ENCODE measurements at places on chromosomes 16 and 17.

DNA sequence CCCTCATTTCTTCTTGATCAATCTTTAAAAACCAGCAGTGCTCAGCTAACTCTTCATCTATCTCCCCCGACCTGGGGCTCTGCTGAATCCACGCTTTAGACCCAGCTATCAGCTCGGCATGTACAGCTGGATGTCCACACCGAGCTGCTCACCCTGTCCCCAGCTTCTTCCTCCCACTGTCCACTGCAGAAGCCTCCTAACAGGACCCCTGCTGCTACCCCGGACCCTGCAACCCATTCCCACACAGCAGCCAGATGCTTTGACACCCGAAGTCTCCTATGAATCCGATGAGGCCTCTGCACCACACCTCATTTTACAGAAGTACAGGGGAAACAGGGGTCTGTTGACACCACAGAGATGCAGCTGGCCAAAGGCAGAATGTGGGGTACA, 13.8 kb downstream of the GCGR start:
- no peak for DNase-seq

GRCh38 chr16:8373676-8374431, 216.5 kb downstream of the TMEM114 start:
- DNase-seq = no peak

DNA sequence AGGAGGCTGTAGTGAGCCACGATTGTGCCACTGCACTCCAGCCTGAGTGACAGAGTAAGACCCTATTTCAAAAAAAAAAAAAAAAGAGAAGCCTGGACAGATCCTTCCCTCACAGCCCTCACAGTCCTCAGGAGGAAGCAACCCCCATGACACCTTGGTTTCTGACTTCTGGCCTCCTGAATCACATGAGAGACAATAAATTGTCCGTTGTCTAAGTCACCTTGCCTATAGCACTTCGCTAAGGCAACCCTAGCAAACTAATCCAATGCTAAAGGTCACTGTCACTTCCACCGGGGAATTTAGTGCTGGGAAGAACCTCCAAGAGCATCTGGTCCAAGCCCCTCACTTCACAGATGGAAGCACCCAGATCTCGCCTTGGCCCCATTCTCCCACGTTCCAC, 18.9 kb upstream of the SLC39A11 start:
- DNase-seq = no peak

DNA sequence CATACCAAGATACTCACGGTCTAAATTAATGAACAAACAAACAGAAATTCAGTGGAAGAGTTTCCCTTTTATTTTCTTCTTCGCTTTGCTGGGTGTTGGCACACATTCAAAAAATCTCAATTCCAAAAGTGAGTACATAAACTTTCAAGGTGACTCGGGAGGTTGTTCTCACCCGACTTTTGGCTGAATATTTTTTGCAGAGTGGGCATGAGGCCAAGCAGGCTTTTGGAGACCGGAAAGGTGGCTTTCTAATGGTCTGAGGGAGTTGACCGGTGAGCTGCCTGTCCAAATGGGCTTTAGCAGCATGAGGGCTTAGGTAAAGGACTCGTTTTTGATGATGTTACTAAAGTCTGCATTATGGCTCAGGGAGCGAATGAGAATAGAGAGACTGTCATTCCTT, 318.7 kb downstream of the CPPED1 start:
- DNase-seq = no peak

DNA sequence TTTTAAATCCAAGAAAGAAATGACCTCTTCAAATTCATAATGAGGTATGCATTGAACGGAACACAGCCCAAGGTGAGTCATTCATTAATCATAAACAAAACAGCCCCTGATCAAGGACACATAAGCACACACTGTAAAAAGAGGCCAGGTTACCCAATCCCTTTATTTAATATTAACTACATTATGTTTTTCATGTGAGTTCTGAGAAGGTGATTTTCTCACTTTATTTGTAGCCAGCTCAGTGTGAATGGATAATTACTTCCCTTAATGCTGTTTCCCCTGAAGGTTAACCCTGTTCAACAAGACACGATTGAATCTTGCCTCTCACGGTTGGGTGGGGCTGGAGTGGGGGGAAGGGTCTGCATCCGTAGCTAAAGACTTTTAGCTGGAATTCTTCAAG, 257.3 kb upstream of the SALL1 start:
- DNase-seq = no peak

- no peak for DNase-seq
These were observed at the start of gene MT3 for GRCh38 chr16:56589141-56590039. Gene MT3, plus strand, starts transcription at chr16:56589528. Its CDS starts 63 bp downstream, at chr16:56589591.

DNA sequence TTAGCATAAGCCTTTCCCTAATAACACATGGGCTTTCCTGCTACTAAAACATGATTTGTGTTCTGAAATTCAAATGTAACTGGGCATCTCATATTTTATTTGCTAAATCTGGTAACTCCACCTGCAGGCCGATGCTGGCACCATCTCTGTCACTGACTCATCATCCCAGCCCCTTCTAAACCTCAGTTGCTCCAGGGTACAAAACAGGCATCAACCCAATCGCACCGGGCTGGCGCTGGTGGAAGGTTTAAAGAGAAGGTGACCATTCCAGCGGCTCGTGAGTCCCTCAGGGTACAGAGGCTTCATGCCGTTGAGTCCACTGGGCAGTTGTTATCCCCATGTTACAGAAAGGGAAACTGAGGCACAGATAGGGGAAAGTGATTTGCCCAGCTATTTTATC, 27.1 kb downstream of the PPL start:
- DNase-seq = no peak

- DNase-seq = peak; percentile 70
These were observed 27.1 kb downstream of the GNPTG start for GRCh38 chr16:1378804-1379303.

GRCh38 chr16:18062713-18063112, 273.8 kb downstream of the NPIPA8 start:
- DNase-seq = no peak

DNA sequence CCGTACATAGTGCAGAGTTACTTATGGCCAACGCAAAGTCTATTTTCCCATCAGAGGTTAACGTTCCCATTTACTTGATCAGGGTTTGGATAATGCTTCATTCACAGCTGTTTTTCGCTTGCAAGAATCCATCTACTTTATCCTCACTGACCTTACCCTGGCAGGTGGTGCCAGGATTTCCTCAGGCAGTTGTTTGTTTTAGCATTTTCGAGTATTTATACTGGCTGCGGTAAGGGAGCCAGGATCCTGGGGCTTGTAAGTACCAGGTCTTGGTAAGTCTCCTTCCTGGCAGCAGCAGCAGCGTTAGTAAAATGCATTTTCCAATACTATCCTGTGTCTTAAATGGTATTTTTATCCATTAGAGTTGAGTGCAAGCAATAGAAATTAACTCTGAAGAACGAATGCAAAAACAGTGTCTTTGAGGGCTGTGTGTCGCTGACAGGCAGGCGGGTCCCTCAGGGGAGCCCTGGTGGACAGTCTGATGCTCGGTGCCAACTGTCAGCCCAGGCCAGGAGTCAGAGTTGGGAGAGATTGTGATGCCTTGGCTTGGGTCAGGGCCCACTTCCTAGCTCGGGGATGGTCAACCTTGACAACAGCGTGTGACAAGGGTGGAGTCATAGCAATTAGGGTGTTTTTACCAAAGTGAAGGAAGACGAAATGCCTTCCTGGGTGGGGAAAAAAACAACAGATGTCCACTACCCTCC, 92.4 kb upstream of the HSBP1 start:
- no peak for DNase-seq

DNA sequence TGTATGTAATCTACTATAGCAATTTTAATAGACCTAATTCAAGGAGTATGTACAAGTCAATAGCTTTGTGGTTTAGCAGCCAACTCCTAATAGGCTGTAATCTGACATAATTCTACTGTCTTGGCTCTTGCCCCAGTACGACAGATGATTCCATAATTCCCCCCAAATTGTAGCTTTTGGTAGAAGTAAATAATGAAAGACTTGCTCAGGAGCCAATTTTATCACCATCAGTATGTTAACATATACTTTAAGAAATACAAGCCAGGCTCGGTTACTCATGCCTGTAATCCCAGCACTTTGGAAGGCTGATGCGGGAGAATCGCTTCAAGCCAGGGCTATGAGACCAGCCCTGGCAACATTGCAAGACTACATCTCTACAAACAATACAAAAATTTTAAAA, 53.9 kb downstream of the AP2B1 start:
- DNase-seq = no peak

- no peak for DNase-seq
These were observed 7.8 kb downstream of the PLXDC1 start for GRCh38 chr17:39143552-39144093.

GRCh38 chr16:82137822-82138167, 32.2 kb downstream of the MPHOSPH6 start:
- DNase-seq = no peak

DNA sequence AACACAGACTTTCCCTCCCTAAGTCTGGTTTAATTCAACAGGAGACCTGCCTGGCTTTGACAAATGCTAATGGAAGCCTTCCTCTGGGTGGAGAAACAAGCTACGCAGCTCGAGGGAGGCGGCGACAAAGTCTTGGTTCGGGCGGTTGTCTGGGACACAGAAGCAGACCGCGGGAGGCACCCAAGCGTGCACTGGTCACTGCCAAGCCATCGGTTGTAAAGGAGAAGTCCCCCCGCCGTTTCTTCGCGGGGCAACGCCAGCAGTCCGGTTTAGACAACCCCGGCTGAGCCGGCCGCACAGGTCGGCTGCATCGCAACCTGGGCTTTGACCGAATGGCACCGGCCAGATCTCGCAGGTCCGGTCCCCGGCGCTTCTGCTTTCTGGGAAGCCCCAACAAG, 586 bp downstream of the GLYR1 start:
- DNase-seq = peak; percentile 45

- DNase-seq = no peak
These were observed 11.3 kb upstream of the GCSH start for GRCh38 chr16:81107511-81107910.

DNA sequence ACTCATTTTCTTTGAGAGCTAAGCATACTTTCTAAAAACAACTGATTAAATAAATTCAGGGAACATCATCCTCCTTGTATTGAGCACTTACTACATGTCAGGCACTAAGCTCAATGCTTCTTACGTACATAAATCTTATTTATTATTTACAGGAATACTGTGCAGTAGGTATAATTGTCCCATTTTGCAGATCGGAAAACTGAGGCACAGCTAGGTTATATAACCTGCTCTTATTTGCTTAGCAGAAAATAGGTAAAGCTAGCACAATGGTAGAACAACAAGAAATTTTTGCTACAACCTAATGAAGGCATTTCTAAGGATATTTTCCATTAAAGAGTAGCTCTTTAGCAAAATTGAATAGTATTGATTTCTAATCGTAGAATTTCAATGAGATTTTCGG, 168.7 kb upstream of the KCNJ16 start:
- DNase-seq = no peak

- no peak for DNase-seq
These were observed 192.3 kb upstream of the SALL1 start for GRCh38 chr16:51343411-51343810.

GRCh38 chr16:83330251-83330650, 477.5 kb upstream of the HSBP1 start:
- DNase-seq = no peak

DNA sequence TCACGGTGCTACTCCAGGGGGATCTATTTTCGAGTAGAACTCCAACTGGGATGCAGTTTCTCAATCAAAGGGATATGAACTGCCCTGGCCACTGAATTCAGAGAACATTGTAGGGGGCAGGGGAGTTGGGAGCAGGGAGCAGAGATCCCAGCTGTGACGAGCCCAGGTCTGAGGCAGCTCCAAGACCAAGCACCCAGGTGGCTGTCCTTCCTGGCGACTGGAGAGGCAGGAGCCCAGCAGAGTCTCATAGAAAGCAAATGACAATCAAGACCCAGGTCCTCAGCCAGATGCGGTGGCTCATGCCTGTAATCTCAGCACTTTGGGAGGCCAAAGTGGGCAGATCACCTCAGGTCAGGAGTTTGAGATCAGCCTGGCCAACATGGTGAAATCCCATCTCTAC, 60.1 kb downstream of the TK2 start:
- DNase-seq = no peak

- peak; percentile 34 for DNase-seq
These were observed at the start of gene CBX2 for GRCh38 chr17:79777894-79778503. Gene CBX2, plus strand, starts transcription at chr17:79778148. Its CDS starts 88 bp downstream, at chr17:79778236.

DNA sequence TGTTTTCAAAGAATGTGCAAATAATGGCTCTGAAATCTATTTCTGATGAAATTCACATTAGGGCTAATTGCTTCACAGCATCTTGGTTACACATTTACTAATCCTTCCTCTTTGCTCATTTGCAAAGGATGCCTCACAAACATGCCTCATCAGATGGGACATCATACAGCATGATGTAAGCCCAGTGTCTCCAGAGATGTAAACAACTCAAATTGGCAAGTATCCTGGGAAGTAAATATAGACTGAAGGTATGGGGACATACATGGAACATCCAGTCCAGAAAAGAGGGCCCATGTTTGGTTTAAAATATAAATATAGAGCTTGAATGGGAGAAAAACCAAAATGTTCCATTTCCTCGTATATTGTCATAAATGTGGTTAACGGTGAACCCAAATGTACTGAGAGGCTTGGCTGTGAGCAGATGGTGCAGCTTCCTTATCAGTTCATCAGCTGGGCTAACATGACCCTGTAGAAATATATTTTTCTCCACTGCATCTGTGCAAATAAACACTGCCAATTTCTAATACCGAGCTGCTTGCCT, 142.9 kb upstream of the NUDT7 start:
- no peak for DNase-seq

GRCh38 chr17:42895185-42895555, 5.4 kb upstream of the G6PC1 start:
- DNase-seq = no peak

GRCh38 chr17:66275651-66276050, 26.8 kb upstream of the PRKCA start:
- no peak for DNase-seq

- DNase-seq = no peak
These were observed 1.3 kb downstream of the C17orf67 start for GRCh38 chr17:56832446-56832845.

DNA sequence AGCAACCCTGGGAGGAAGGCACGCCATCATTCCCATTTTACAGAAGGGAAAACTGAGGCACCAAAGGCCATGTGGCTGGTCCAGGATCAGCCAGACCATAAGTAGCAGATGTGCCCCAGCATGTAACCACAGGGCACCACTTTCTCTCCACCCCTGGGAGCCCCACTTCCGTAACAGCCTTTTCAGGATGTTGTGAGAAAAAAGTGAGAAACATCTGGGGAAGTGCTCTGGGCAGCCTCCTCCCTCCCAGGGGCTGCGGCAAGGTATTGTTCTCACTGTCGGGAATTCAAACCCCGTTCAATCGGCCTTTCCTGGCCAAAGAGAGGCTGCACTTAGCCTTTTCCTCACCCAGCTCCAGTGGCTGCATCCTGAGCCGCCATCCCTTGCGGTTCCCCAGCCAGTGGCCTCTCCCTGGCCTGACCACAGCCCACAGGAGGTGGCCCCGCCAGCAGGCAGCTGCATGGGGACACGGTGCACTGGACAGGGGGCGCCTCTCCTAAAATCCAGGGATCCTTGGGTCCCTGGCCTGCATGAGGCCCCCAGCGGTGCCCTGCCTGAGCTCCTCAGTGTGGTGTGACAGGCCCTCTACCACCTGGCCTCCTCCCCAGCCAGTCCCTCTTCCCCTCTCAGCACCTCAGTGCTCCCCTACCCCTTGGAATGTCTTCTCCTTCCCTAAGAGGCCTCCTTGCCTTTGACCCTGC, 5.7 kb upstream of the CDH5 start:
- peak; percentile 82 for DNase-seq

Data from MV-4-11 (cell line).